Putamen (tissue), 1 donor: ENCODE measurements at places on chromosomes 12 and 14.

- DNase-seq, result peak; percentile 18
Observed at GRCh38 chr12:101685092-101685491, 12.3 kb upstream of the CHPT1 start.

GRCh38 chr12:39341179-39341578, 101.7 kb downstream of the KIF21A start:
- DNase-seq, result no peak

DNA sequence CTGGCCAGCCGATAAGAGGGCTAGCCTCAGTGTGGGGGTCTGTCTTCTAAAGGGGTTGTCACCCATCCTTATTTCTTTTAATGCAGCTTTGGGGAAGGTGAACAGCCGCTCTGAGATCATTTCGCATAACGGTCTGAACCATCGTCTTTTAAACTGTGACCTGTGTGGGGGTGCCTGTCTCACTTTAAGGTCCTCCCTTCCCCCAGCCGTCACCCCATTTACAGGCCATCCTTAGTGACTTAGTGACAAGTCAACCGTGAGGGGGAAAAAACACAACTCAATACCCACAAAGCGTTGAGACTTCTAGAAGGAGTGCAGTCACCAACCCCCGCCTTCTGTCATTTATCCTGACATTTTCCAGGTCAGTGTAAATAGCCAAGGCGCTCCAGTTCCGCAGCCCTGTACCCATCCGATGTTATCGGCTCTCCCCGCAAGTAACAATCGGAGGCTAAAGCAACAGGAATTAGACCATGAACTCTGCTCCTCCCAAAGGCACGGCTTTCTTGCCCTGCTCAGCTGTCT, 505 bp upstream of the DENND5B start:
- DNase-seq, result no peak

DNA sequence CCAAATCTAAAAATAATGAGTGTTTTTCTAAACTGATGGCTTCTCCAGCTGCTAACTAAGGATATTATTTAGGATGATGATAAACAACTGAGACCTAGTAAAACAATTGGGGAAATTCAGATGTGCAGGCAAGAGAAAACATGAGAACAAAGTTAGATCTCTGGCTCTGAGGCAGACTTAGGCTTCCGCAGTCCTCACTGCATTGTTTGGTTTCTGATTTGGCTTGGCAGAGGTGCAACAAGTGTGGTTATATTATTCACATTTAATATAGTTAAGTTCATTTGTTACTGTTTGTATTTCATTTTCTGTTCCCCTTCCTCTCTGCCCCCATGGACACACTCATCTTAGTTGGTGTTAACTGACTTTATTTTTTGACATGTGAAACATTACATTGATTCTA, 30.2 kb upstream of the NR1H4 start:
- no peak for DNase-seq

GRCh38 chr12:25645427-25645826, 92.3 kb upstream of the LMNTD1 start:
- DNase-seq, result no peak

DNA sequence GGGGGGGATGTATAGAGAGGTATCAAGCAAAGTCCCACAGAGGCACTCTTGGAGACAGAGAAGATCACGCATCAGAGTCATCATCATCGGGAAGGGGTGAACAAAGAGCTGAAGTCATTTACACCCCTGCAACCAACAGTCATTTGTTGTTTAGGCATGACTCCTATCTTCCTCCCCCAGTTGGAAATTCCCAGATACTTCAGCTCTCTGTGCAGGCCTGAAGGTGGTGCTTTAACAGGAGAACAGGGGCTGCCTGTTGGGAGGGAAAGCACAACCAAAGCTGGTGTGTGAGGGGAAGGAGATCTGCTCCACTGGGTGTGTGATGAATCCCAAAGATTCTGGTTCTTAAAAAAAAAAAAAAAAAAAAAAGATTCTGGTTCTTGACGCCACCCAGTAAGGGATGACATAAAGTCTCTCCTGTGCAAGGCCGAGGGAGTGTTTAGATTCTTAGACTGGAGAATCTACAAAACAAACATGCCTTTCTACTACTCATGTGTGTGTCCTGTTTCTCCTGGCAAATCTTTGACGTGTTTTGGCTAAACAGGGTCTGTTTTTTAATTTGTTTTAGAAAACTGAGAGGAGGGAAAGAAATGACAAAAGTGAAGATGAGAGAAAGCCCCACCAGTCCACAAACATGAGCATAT, 121.0 kb upstream of the ARHGAP5 start:
- DNase-seq, result no peak

DNA sequence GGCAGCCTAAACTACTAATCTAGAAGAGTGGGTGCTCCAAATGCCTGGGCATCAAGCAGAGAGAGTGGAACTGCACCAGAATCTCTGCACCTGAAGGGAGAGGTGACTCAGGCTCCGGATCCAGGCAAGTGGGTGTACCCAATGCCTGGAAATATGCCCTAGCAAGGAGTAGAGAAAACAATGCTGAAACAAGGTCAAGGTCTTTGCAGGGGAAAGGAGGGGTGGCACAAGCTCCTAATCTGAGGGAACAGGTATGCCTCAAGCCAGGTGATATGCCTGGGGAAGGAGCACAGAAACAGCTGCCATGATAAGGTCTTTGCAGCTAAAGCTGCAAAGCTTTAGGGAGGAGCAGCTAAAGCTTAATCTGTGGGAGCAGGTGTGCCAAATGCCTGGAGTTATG, 136.0 kb upstream of the KITLG start:
- DNase-seq, result no peak

DNA sequence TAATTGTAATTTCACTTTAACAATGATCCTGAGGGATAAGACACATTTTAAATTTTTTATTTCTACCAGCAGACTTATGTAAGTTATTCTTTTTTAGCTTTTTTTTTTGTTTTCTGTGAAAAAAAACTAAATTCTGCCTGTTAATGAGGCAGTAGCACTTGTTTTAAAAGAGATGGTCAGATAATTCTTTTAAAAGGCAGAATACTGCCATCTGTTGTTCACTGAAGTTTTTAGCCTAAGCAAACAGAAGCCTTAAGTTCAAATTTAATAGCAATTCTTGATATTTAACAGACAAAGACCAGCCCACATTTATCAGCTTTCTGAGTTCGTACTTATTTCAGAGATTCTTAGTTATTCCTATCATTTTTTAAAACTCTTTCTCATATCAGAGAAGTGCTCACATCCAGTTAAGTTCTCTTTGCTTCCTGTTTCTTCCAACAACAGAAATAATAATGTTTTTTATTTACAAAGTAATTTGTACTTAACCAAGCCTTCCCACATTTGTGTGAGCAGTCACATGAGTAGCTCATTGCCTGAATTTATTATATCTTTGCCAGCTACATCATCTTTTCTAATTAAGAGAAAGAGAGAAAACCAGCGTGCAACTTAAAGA, 93.4 kb upstream of the SLCO1C1 start:
- peak; percentile 48 for DNase-seq

DNA sequence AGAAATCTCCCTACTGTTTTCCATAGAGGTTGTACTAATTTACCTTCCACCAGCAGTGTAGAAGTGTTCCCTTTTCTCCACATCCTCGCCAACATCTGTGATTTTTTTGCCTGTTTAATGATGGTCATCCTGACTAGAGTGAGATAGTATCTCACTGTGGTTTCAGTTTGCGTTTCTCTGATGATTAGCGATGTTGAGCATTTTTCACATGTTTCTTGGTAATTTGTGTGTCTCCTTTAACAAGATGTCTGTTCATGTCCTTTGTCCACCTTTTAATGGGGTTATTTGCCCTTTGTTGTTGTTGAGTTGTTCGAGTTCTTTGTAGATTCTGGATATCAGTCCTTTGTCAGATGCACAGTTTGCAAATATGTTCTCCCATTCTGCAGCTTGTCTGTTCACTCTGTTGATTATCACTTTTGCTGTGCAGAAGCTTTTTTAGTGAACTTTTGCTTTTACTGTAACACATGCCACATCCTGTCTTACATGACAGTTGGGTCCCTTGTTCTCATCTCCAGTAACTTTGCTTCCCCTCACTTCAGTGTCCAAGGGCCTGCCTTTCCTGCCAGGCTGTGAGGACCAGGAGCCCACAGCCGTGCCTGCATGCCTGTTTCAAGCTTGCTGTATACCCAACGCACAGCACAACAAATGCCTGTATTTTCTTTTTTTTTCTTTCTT, 64.9 kb downstream of the SPRING1 start:
- DNase-seq, result no peak

DNA sequence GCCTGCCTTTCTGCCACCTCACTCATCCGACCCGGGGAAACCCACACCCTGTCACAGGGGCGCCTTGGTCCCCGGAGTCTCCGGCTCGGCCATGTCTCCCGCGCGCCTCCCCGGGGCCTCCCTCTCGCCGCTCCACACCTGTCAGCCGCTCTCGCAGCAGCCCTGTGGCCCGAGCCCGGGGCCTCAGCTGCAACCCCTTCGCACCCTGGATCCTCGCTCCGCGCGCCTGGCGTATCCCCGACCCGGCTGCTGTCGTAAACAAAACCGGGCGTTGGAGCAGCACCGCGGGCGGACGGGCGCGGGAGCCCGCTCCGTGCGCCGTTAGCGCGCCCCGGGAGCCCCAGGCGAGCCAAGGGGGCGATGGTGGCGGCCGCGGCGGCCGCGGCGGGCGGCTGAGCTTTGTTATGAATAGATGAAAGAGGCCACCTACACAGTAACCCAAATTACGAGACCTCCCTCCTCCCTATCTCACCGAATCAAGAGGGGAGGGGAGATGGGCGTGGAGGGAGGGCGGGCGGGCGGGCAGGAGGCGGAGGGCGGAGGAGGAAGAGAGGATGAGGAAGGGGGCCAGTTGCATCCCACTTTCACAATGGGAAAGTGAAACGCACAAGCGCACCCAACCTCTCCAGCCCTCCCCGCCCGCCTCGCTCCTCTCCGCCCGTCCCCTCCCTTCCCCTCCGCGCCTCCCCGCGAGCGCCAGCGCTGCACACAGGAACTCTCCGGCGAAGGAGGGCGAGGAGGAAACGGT, at the start of gene PLXNC1:
Gene PLXNC1 (plus strand): TSS at position 587 of the 748 bp plus-strand sequence. CDS start 395 bp downstream, outside the sequence.
- DNase-seq, result peak; percentile 49

- no peak for DNase-seq
Observed at GRCh38 chr14:68734231-68734732, 58.6 kb downstream of the ZFP36L1 start.

GRCh38 chr14:91252871-91253794, 8.6 kb upstream of the GPR68 start:
- no peak for DNase-seq

DNA sequence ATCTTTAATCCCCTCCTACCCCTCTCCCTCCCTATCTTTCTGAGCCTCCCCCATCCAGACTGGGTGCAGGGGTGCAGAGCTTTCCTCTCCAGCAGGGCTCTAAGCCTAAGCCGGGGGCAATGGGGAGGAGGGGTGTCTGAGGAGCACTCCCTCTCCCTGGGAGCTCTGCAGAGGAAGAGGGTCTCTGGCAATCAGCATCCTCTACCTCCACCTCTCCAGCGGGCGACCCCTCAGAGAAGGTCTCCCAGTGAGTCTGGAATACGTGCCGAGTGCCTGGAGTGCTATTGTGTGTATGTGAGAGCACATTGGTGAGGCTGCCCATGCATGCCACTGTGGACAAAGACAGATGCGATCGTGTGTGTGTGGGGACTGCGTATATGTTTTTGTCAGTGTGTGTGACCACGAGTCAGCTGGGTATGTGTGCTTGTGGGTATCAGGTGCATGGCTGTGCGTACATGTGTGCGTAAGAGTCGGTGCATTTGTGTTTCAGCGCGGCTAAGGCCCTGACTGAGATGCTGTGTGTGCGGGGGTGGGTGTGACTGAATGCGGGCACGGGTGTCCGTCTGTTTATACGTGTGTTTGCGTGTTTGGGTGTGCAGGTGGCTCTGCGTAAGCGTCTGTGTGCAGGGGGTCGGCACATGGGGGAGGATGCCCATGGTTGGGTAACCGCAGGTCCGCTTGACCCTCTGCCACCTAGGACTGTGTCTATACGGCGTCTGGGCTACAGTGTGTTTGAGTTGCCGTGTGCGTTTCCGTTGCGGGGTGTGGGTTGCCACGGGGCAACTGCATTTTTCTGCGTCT, 905 bp upstream of the DLK1 start:
- DNase-seq, result no peak

DNA sequence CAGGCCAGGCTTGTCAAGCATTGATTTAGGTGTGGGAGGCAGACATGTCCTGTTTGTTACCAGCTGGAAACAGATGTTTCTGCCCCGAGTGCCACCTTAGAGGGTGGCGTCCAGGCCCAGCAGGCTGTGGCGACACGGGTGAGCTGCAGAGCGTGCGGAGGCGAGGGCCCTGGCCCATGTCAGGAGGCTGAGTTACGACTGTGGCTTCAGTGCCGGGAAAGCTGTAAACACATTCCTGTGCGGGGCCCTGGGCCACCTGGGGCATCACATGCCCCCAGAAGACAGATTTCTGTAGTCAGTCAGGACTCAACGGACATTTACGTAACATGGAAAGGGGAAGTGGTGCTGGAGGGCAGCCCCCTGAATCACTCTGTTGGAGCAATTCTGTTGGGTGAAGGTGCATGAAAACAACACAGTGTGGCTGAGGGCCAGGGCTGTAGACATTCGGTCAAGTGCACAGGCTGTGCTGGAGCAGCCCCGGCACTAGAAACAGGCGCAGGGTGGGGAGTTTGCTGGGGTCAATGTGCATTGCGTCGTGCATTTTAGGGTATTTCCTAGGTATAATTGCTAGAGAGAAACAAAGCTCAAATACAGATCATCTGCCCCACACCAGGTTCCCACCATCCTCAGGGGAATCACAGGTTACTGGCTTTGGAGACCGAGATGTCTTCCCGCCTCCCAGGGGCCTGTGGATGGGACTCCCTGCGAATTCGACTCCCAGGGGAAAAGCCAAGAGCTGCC, 291.8 kb downstream of the TMEM121 start:
- no peak for DNase-seq

- no peak for DNase-seq
Observed at GRCh38 chr12:76018111-76018510, 13.5 kb downstream of the PHLDA1 start.

DNA sequence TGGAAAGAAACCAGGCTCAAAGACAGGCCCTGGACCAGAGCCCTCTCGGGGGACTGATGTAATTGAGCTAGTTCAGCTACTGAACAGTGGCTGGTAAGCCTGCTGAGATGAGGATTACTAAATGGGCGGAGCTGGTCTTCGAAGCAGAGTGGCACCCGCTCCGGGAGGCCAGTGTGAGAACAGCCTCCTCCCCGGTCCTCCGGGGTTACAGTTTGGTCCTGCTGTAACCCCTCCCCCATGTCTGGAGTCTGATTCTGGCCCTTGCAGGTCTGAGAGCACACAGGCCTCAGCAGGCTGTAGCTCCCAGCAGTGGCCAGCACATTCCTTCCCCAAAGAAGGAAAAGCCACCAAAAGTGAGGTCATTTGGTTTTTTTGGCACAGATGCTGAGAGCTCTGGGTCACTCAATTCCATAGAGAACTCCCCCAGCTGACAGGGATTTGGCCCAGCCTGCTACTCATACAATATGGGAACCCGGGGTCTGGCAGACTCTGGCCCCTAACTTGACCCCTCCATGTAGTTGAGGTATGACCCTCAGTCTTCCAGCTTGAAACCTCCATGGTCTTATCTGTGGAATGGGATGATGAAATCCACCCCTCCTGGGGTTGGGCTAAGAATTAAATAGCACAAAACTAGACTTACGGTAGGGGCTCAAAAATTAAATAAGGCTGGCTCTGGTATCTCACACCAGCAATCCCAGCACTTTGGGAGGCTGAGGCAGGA, 39.0 kb downstream of the ACTN1 start:
- DNase-seq, result no peak

- no peak for DNase-seq
Observed at GRCh38 chr12:30729547-30729946, 25.2 kb downstream of the CAPRIN2 start.
